ENCODE measurements at places on chromosomes 5 and 9.

- no peak for DNase-seq
These were observed 167.5 kb downstream of the TTC39B start for GRCh38 chr9:15139469-15139868.

- DNase-seq, result no peak
These were observed 240.0 kb downstream of the PRR16 start for GRCh38 chr5:120703918-120704587.

- no peak for DNase-seq
These were observed 157.4 kb upstream of the PUM3 start for GRCh38 chr9:3001311-3001710.

DNA sequence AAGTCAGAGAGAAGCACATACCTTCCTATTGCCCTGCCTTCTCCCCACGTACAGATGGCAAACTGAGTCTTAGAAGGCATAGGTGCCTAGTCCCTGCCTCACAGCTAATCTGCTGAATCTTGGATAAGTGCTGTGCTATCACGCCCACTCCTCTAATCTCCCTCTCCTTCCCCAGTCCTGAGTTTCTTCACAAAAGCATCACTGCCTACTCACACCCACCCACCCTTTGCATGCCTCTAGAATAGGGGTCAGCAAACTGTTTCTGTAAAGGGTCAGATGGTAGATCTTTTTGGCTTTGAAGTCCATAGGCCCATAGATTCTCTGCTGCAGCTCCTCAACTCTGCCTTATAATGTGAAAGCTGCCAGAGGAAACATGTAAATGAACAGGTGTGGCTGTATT is 23.2 kb upstream of the JADE2 start:
- DNase-seq, result no peak

GRCh38 chr9:68728731-68729130 is 23.7 kb downstream of the PIP5K1B start:
- DNase-seq, result no peak

- DNase-seq, result no peak
These were observed 3.8 kb downstream of the NMRK1 start for GRCh38 chr9:75084081-75084672.

GRCh38 chr9:13267743-13268142 is 11.7 kb downstream of the MPDZ start:
- DNase-seq, result no peak

- DNase-seq, result no peak
These were observed 11.7 kb upstream of the INPP5E start for GRCh38 chr9:136451221-136451877.

- no peak for DNase-seq
These were observed 106.4 kb downstream of the PSD2 start for GRCh38 chr5:139901986-139902385.

DNA sequence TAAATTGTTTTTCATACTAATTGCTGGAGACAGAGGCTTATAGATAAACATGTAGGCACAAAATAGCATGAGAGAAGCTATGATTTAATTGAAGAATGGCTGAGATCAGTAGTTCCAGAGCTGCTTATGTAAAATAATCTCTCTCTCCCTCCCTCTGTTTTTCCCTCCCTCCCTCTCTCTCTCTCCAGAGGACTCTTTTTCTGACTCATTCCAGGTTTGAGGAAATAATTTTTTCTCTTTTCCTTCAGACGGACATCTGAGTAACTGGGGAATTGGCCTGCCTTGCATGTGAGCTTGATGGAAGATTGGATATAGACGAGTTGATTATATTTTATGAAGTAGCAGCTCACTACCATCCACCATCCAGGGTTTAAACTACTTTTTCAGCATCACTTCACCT is 35.5 kb downstream of the KCTD16 start:
- DNase-seq, result no peak

- DNase-seq, result no peak
These were observed 88.7 kb downstream of the TRIO start for GRCh38 chr5:14231890-14232289.

- no peak for DNase-seq
These were observed 1.1 kb upstream of the TLX3 start for GRCh38 chr5:171307789-171308452.

- DNase-seq, result no peak
These were observed 155.9 kb downstream of the ERCC6L2 start for GRCh38 chr9:96031366-96031824.

DNA sequence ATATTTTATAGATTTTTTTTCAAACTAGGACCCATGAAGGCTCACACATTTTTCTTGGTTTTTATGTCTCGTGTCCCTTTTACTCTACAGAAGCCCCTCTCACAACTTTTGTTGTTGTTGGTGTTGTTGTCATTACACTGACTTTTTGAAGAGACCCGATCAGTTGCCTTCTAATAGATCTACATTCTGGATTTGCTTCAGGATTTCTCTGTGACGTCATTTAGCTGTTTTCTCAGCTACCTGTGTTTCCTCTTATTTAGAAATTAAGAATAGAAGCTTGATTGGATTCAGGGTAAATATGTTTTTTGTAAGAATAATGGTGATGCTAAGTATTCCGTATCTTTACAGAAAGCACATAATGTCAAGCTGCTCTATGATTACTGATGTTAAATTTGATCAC is 213.3 kb upstream of the ZNF462 start:
- no peak for DNase-seq

- DNase-seq, result no peak
These were observed 172.0 kb upstream of the KLF9 start for GRCh38 chr9:70586476-70586875.

GRCh38 chr5:179753971-179754370 is 21.3 kb downstream of the MAML1 start:
- no peak for DNase-seq

GRCh38 chr9:131627648-131628458 is 82.5 kb downstream of the PRRT1B start:
- DNase-seq, result peak; percentile 74

DNA sequence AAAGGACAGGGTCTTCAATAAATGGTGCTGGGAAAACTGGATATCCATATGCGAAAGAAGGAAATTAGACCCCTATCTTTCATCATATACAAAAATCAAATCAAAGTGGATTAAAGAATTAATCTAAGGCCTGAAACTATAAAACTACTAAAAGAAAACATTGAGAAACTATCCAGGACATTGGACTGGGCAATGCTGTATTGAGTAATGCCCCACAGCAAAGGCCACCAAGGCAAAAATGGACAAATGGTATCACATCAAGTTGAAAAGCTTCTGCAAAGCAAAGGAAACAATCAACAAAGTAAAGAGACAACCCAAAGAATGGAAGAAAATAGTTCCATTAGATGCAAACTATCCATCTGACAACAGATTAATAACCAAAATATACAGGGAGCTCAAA is 72.3 kb downstream of the STRBP start:
- no peak for DNase-seq

DNA sequence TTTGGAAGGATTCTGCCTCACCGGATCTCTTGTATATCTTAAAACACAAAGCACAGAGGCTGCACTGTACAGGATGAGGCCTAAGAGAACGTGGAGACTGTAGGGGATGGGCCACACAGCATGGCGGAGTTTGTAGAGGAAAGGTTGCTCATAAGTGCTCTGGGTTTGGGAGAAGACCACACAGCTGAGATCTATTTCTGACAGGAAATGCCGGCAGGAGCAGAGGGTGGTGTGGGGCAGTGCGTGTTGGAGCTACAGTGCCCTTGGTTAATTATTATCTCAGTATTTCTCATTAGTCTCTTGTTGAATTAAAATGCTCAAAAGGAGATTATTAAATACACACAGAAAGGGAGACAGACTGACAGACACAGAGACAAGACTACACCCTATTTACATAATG is 9.6 kb downstream of the PALM2AKAP2 start:
- DNase-seq, result no peak

- no peak for DNase-seq
These were observed 75.0 kb downstream of the TNC start for GRCh38 chr9:115042781-115043509.

GRCh38 chr5:40869384-40869783 is 28.2 kb downstream of the CARD6 start:
- no peak for DNase-seq

- DNase-seq, result no peak
These were observed 6.3 kb upstream of the SMU1 start for GRCh38 chr9:33082538-33083326.

DNA sequence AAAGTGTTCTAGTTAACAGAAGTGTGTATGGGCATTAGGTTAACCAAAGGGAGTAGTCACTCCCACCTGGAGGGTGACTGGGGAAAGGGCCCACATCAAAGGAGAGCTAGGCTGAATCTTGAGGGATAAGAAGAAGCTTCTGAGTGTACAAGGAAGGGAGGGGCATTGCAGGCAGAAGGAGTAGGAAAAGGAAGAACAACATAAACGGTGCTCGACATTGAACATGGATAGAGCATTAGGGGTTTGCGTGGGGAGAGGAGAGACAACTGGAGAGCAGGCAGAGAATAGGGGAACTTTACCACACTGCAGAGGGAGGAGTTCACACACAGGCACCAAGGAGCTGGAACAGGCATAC is 5.3 kb upstream of the GLRX start:
- DNase-seq, result no peak

DNA sequence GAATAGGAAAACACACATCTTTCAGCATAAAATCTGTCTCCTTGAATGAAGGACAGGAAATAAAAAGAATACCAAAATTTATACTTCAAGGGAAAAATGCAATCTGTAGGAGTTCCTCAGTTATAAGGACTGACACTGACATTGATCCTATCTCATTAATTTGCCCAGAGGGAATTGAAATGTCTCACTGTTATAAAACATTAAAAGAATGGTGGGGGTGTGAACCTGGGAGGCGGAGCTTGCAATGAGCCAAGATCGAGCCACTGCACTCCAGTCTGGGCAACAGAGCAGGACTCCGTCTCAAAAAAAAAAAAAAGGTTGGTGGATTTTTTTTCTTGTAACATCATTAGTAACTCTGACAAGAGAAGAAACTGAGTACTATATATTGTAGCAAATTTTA is 60.8 kb downstream of the TTLL11 start:
- no peak for DNase-seq

DNA sequence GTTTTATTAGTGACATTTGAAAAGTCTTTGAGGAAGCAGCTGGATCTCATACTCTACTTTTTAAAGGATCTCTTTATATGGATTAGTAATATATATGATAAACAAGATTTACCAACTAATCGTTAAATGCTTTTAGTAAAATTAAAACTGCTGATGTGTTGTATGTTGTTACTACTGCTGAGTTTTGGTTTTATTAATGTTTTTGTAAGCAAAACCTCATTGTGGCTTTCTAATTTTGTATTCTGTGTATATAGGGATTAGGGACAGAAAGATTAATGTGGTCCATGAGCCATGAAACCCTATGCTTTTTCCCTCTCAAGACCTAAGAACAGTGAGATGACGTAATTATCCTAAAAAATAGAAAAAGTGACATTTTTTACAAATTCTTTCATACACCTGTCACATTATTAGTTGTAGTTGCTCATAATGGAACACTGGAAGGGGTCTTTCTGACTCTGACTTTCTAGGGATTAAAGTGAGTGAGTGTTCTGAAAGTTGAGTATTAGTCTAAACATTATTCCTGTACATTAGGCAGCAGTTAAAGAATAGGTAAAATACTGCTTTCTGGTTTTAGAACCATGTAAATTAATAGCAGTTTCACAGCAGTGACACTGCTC is 85.9 kb downstream of the SLC12A2 start:
- no peak for DNase-seq

- DNase-seq, result no peak
These were observed 11.5 kb downstream of the NR2F1-AS1 start for GRCh38 chr5:93569300-93570160.

GRCh38 chr5:2280318-2280717 is 397.6 kb upstream of the IRX4 start:
- no peak for DNase-seq

- no peak for DNase-seq
These were observed 4.7 kb downstream of the PGGT1B start for GRCh38 chr5:115257981-115258380.

DNA sequence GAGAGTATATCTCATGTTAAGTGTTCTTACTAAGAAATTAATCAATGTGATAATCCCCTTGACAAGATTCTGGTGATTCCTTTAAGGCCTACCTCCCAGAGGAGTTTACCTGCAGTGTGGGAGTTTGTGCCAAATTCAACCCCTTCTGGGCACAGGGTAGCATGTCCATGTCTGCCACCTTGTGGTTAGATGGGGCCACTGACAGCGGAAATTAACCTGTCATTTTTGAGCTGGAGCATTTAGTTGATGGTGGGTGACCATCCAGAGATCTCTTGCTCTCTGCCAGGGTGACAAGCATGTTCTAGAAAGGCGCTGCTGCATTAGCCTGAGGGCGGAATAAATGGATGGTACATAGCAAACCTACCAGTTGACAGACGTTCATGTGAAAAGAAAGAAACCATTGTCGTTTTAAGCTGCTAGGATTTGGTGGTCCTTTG is 132.2 kb downstream of the FBXO4 start:
- no peak for DNase-seq

- no peak for DNase-seq
These were observed 677.9 kb upstream of the DMAC1 start for GRCh38 chr9:8477450-8477849.

GRCh38 chr9:5868235-5868634 is 22.5 kb upstream of the MLANA start:
- no peak for DNase-seq

- no peak for DNase-seq
These were observed 200.2 kb downstream of the SLIT3 start for GRCh38 chr5:169100735-169101075.

- DNase-seq, result peak; percentile 79
These were observed 763 bp downstream of the TJP2 start for GRCh38 chr9:69174616-69175463.

- peak; percentile 91 for DNase-seq
These were observed 1.0 kb downstream of the TLE4 start for GRCh38 chr9:79572608-79573411.

- DNase-seq, result no peak
These were observed 55.1 kb downstream of the RETREG1 start for GRCh38 chr5:16561660-16562059.

DNA sequence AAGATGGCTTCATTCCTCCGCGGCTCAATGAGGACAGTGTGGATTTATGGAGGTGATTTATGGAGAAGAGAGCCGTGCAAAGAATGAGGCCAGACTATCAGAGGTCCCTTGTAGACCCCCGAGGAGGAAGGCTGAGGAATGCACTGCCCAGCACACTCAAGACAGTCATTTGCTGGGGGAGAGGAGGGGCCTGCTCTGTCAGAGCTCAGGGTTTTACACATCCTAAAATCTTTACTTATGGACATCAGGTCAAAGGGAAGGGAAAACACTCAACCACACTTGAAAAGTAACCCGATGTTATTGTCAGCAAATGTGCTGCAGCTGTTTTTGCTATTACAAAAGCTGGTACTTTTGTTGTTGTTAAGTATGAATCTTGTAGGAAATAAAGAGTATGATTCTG is 289.5 kb downstream of the SLIT3 start:
- DNase-seq, result no peak

DNA sequence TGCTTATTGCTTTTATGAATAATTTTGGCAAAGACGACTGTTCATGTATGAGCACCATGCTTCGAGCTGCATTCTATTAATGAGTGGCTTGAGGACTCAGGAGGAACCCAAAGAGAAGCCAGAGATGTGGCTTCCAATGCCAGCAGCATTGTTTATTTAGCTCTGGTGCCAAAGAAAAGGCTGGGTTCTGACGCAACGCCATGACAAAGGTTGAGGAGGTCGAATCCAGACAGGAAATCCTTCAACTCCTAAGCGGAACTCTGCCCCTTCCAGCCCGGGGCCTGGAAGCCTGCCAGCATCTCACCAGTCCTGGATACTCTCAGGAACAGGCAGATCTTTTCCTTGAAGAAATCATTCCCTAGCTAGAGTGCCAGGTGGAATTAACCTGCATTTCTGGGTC is 104.4 kb downstream of the ARHGAP26 start:
- peak; percentile 81 for DNase-seq
